Cortex of kidney (tissue), 1 donor: ENCODE measurements at places on chromosomes 13 and 19.

GRCh38 chr13:110157718-110158117 is 149.2 kb downstream of the COL4A1 start:
- DNase-seq: no peak

GRCh38 chr13:98746968-98747367 is 5.5 kb downstream of the SLC15A1 start:
- no peak for DNase-seq

DNA sequence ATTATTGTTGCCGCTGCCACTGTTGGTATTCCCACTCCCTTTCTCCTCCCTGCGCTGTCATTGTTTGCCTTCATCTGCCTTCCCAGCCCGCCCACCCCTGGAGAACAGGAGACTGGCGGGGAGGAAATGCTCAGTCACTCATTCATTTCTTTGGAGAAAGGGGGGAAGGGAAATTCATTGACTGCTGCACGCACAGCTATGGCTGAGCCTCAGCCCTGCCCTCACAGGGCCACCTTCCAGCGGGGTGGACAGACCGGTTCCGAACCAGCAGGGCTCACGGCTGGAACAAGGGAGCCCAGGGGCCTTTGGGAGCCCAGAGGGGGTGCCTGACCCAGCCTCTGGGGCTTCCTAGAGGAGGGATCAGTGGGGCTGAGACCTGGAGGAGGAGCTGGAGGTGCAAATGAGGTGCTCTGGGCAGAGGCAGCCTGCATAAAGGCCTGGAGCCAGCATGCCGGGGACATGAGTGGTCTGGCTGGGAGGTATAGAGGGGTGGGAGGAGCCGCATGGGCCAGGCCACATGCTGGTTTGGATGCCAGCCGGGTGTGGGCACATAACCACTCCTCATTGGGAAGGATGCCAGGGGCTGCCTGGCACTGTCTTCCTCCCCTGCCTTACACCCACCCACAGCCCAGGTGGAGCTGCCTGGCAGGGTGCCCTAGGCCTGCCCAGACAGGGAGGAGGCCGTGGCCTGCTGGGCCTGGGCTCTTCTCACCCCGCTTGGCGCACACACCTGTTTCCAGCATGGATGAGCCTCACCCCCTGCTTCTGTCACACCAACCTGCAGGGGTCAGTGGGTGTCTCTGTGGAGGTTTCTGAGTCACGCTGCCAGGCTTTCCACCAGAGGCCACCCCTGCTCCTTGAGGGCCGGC is 26.8 kb downstream of the PPP5C start:
- DNase-seq: no peak

DNA sequence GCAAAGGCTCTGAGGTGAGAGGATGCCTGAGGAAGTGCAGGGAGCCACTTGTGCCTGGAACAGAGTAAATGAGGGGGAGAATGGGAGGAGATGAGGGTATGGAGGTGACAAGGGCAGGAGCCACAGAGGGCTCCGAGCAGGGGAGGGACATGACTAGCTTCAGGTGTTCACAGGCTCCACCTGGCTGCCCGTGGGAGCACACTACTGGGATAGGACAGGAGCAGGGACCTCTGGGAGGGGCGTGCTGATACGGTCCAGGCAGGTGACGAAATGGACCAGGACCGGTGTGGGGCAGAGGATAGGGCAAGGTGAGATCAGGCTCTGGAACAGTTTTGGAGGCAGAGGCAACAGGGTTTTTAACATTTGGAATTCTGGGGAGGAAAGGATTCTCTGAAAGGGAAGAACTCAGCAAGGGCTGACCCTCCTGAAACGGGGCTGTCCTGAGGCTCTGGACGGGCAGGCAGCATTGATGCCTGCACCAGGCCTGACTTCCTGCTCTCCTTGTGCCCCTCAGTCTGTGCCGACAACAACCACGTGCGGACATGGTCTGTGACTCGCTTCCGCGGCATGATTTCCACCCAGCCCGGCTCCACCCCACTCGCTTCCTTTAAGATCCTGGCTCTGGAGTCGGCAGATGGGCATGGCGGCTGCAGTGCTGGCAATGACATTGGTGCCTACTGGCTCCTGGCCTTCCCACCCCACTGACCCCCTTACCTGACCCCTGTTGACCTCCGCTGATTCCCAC is 11.6 kb downstream of the SHKBP1 start:
- DNase-seq: no peak

DNA sequence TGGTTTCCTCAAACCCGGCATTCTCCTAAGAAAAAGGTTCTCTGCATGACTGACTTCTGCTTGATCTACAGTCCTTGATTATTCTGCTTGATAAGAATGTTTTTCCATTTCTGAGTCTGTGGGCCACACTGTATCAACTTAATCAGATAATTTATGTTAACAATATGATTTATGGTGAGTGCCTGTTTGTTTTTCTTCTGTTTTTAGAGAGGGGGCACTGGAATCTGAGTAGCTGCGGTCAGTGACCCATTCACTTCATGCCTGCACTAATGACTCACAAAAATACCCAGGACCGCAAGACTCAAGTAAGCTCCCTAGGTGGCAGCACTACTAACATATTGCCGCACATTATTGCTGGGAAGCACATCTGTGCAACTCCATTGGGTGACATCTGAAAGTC is 542.3 kb upstream of the ATXN8OS start:
- DNase-seq: no peak

- no peak for DNase-seq
Observed at GRCh38 chr13:48761256-48761655, 107.5 kb downstream of the CYSLTR2 start.
